ENCODE measurements at places on chromosomes 12 and 14.

DNA sequence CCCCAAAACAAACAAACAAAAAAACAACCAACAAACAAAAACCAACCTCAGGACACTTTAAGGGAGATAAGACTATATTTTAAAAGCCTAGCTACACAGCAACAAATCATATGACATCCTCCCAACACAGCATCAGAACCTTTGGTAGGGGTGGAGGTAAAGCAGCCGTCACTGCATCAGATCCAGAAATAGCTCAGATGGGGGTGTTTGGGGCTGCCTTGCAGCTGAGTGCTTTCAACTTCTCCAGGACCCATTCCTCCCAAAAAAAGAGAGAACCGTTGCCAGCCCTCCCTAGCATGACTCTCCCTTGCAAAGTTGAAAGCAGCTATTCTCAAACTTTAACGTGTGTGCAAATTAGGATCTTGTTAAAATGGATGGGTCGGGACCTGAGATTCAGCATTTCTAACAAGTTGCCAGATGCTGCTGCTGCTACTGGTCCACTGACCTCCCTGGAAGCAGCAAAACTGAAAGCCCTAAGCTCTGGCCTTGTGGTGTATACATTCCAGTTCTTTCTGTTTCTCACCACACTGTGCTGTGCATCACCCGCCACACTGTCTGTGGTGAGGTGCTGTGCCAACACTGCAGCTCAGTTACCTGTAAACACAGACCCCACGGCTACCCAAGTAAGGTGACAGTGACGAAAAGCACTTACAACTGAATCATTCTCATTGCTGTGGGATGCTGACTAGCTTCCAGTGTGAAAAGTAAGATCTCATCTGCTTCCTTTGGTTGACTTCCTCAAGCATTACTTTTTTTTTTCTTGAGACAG lies 54.0 kb downstream of the SLC38A1 start:
- DNase-seq: no peak

DNA sequence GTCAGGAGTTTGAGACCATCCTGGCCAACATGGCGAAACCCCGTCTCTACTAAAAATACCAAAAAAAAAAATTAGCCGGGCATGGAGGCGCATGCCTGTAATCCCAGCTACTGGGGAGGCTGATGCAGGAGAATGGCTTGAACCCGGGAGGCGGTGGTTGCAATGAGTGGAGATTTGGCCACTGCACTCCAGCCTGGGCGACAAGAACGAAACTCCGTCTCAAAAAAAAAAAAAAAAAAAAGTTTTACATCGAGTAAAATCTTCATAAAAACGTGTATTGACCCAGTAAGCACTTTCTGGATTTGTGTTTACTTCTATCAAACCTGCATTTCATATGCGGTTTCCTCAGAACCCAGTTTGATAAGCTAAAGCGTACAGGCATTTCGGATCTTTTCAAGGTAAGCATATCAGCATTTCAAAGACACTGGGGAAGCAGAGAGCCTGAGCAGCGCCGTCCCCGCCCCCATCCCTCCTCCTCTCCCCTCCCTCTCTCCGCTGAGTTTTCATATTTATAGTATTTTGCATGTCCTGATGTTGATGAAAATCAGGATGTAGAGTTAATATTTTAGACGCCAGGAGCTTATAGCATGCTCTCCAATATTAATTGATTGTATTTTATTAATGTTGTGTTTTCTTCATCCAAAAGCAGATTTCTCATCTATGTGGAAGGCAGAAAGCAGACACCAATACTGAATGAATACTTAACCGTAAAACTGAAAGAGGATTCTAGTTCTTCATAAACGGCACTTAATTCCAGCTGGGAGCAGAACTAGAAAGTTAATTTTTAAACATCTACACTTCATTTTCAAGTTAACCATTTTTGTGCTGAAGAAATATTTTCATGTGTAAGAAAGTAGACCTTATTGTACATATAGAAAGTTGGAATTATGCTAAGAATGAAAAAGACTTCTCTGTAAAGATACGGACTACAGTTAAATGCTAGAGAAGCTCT lies 9.2 kb upstream of the HIP1R start:
- DNase-seq: peak; percentile 39

DNA sequence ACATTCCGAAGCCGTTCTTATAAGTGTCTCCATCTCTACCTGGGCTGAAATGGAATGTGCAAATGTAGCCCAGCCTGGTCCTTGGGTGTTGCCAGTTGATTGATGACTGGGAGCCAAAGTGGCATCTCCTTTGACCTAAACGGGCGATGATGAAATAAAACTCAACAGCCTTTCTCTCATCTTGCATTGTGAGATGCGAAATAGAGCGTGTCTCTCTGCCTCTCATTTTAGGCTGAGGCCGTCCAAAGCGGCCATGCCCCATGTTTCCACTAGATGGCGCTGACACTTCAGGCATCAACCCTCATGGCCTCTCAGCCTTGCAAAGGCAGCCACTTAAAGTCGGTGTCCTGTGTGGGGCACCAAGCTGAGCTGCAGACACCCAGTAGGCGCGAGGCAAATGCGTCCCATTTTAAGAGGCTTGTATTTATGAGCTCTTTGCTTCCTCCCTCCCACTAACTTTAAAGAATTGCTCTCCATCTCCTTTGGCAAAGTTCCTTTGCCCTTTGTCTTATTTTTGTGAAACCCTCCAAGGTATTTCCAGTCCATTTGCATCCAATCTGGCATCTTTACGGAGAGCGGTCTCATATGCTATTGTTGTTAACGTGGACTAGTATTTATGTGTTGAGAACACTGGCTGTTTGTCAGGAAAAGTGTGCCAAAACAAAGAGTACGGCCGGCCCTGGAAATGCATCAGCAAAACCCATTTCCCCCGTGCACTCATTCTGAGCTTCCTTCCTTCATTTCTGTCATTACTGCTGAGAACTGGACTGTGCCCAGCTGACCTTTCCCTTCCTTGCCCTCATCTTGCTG lies 25.0 kb downstream of the GPRC5A start:
- DNase-seq: peak; percentile 71

GRCh38 chr14:34224221-34224620 lies 237.8 kb downstream of the SPTSSA start:
- no peak for DNase-seq

GRCh38 chr12:65656891-65657351 lies 167.4 kb upstream of the HMGA2 start:
- no peak for DNase-seq

- no peak for DNase-seq
These were observed 328.1 kb downstream of the ALG10 start for GRCh38 chr12:34350092-34351041.

DNA sequence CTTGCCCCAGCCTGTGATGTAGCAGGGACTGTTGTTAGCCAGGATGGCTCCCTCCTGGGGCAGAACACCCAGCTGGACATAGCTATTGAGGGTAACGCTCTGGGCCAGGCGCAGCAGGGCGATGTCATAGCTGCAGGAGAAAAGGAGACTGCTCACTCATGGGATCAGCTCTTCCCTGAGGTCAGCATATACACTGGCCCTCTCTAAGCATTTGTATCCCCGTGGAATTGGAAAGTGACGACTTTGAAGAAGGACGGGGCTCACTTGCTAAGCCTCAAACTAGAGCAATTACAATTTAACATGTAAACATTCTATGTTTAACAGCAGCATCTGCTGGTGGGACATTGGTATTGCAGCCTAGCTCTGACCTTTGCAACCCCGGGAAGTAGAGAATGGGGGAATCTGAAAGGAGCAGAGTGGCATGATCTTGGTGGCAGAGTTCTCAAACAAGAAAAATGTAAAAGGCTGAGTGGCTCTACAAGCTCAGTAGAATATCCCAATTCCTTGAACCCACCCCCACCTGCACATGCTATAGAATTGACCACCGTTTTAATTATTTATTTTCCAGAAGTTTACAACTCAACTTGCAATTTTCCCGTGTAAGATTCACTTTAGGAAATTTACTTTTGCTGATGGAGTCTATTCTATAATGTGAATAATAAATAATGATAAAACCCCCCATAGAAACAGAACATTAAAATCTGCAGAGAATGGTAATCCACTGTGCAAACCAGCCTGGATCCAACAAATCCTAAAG lies 5.0 kb downstream of the CELA1 start:
- peak; percentile 64 for DNase-seq

DNA sequence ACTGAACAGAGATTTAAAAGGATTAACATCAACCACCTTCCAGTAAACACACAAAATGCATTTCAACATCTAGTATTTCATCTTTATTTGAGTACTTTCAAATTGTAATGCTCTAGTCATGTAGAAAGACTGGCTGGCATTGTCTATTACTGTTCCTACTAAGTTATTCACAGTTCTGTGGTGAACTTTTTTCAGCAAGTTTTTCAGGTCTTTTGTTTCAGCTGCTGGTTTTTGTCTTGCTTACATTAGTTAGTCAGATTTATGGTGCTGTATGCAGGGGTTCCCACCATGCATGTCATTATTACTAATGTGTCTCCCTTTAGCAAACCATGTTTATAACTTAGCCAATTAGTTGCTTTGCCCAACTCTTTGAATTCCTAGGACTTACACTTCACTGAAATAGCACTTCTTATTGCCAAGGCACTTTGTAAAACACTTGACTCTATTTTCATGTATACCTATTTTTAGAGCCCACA lies 253.4 kb upstream of the KITLG start:
- no peak for DNase-seq

Measured in NCI-H146 (cell line).